Activated CD8-positive, alpha-beta memory T cell treated with anti-CD3 and anti-CD28 coated beads for 1 hour (primary cell): ENCODE measurements at places on chromosomes 3 and 15.
A peak's percentile ranks its signal among the peaks of the same experiment; 100 is the strongest.

GRCh38 chr3:125136966-125137357 lies 75.6 kb downstream of the SLC12A8 start:
- no peak for DNase-seq

DNA sequence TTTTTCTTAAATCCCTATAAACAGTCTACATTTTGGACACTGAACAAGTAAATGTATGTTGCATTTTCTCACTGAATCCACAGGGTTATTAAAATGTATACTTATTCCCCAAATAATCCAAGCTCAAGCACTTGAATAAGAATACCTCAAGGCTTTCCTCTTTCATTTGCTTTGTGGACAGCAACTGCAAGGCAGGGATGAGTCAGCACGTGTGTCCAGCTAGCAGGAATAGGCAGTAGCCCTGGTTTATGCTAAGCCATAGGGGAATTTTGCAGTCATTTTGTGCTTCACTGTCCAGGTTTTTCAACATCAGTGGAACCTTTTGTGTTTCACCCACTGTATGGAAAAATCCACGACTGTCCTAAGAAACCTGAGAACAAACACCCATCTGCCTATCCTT lies 96.7 kb upstream of the KCNMB2 start:
- DNase-seq, result no peak

DNA sequence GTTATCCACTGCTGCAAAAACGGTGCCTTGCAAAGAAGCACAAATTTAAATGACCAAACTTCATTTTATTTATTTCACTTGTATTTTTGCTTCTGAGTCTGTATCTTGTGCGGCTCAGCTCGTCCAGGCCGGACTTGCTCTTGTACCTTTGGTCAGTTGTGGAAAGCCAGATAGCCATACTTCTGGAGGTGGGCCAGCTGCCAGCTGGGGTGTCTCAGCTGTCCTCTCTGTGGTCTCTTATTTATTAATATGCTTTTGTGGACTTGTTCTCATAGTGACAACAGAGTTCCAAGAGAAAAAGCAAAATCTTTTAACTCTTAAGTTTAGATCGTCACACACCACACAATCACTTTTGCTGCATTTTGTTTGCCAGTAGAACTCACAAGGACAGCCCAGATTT lies 87.7 kb downstream of the IL1RAP start:
- no peak for DNase-seq

DNA sequence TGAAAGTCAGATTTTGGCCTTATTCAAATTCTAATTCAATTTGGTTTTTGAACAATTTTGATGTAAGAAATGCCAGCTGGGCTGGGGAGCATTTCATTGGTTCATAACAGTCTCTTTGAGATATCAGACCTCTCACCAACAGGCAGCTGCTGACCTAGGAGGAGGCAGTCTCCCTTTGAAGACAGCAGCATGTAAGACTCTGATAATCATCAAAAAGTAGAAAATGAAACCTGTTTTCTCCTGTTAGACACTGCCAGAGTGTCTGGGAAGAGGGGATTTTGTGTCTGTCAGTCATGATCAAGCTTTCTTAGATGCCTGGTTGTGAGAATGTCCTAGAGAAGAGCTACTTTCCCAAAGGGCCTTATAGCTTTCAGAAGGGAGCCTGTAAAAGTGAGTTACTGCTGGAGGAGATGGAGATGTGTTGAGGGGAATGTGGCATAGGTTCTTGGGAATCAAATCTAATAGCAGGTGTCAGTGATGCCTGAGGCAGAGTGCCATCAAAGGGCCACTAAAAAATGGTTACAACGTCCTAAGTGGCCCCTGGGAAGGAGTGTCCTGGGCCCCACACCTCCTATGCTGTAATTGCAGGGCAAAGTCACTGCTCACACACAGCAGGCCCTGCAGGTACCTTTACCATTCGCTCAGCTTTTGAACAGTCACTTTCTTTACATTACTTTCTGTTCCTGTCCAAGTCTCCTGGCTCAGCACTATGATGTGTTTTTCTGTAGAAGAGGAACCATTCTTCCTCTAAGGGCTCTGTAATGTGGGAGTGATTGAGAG lies 43.1 kb downstream of the FSTL1 start:
- no peak for DNase-seq

GRCh38 chr15:51718219-51718618 lies 19.2 kb downstream of the LYSMD2 start:
- no peak for DNase-seq

GRCh38 chr15:57580428-57580827 lies 11.3 kb upstream of the MYZAP start:
- DNase-seq, result no peak

DNA sequence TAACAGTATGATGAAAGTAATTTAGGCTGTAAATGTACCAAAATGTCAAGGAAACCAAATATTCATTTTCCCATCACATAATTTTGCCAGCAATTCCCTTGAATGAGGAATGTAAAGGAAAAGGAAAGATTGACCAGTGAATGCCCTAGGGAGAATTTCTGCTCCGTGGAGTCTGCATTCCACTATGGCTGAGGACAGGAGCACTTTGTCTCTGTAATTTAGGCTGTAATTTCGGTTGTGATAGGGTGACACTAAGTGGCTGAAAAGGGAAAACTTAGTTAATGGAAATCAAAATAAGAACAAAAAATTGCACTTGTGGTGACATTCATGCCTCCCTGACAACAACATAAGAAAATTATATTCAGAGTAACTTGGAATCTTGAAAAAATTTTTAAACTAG lies 8.3 kb upstream of the TMEM207 start:
- no peak for DNase-seq

DNA sequence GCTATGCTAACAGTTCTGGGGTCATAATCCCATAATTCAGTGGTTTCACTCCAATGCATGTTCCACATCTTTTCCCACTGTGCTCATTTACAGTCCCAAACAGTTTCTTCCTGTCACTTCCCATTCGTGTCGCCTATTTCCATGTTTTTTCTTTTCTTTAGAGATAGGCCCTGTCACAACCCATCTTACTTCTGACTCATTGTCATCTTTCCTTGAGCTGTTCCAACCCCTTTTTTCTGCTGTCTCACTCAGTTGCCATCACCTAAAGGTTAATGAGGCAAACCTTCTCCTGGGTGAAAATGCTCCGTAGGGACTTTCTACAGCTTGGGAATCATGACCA lies 814.5 kb downstream of the VGLL3 start:
- no peak for DNase-seq

DNA sequence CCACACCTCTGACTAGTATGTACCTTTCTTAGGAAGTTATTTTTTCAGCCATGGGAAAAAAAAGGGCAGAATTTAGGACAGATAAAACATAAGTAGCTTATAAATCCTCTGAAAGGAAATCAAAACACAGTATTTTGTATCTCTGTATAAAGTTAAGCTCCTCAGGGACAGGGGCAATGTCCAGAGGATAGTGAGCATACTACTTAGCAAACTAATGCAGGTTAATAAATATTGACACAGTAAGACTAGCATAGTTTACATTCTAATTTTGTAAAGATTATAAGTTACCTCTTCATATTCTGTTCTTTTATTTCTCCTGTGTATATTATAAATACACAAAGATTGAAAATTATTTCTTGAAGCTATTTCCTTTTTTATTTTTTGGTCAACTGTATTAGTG lies 2.1 kb downstream of the UBE3A start:
- no peak for DNase-seq

DNA sequence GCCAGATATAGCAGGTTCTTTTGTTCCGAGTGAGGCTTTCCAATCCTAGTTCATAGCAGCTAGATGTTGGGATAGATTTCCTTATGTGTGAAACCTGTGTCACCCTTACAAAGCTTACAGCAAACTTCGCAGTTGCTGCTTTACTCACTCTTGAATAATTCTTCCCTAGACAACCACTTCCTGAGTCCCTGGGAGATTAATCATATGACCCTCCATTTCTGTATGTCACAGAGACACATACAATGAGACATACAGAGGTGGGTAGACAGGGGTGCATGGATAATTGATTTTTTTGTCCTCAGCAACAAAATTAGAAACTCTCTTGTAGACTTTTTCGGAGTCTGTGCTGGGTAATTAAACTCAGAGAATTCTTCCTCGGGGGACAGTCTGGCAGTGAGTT lies 163.2 kb downstream of the NSUN3 start:
- no peak for DNase-seq

GRCh38 chr3:62602987-62603386 lies 229.6 kb upstream of the FEZF2 start:
- DNase-seq, result no peak

- peak; percentile 65 for DNase-seq
Measured at GRCh38 chr3:56800130-56800831, 1.5 kb downstream of the ARHGEF3 start.

- DNase-seq, result no peak
Measured at GRCh38 chr3:4245671-4246070, 57.5 kb upstream of the SETMAR start.

DNA sequence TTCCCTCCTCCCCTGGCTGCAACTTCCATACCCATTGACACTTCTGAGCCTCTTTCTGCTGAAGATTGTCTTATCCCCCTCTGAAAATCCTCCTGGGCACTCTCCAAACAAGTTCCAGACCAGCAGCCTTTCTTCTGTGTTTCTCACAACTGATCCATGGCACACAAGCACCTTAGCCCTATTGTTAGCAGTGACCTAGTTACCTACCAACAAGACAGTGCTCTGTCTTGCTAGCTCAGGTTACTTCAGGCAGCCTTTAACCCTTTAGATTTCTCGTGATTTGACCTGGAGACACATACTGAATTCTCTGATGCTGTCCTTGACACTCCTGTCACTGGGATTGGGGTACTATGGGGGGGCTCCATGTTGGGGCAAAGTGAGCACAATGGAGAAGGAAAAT lies 82.1 kb downstream of the GTF2E1 start:
- no peak for DNase-seq

- no peak for DNase-seq
Measured at GRCh38 chr3:69504232-69504631, 118.3 kb upstream of the FRMD4B start.

- no peak for DNase-seq
Measured at GRCh38 chr15:62803856-62804400, 238.6 kb upstream of the TPM1 start.

- no peak for DNase-seq
Measured at GRCh38 chr3:48088056-48088748, 72.0 kb upstream of the MAP4 start.

DNA sequence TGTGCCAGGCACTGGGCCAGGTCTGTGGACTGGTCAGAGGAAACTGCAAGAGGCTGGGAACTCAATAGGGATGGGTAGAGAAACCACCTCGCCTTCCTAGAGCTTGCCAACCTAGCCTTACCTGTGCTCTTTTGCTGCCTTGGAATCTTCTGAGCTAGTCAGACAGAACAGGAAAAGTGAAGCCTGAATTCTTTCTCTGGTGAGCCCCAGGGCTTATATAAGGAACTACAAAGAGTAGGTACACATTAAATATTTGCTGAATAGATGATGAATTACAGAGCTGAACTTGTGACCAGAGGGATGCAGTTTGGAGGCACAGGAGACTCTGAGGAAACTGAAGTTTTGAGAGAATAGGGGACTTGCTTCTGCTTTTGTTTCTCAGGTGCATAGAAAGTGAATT lies 15.6 kb upstream of the FBXW12 start:
- DNase-seq, result no peak

DNA sequence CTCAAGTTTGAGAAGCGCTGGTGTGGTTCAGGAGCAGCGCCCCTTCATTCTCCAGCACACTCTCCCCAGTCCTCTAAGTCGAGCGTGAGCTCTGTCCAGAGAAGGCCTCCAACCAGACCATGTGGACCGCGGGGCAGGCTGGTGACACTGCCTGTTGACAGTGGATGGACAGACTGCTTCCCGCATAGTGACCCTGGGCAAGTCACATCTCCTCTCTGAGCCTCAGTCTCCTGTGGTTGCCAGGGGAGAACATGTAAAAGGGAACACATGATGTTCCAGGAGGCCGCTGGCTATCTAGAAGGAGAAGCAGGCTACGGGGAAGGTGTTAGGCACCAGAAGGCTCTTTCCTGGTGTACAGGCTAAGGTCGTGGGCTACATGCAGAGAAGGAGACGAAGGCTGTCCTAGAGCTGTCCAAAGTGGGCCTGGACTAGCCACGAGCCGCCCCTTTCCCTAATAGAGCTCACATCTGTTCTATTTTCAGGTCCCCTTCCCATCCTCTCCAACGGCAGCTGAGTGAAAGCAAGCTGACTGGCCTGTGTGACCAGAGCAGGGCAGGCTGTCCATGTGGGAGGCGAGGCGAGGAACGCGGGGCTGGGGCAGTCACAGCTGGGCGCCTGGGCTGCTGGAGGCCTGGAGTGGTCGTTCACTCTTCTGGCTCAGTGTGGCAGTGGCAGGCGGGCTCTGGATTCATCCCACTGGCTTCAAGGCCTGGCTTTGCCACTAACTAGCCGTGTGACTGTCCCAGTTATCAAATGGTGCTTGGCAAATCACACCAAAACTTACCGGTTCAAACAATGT lies 11.1 kb downstream of the ISG20 start:
- DNase-seq, result no peak

DNA sequence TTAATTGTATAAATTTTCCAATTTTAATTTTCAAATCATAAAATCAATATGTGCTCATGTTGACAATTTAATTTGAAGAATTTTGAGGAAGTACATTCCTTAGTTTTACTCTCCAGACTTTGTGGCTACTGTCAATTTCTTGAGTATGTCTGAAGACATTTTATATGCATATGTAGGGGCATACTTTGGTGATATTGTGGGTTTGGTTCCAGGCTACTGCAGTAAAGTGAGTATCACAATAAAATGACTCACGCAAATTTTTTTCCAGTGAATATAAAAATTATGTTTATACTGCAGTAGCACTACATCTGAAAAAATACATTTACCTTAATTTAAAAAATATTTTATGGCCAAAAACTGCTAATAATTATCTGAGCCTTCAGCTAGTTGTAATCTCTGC lies 123.2 kb upstream of the PLCL2 start:
- no peak for DNase-seq

- DNase-seq, result no peak
Measured at GRCh38 chr15:28993720-28994053, 107.9 kb downstream of the APBA2 start.

- no peak for DNase-seq
Measured at GRCh38 chr15:92580521-92580920, 75.1 kb downstream of the FAM174B start.

DNA sequence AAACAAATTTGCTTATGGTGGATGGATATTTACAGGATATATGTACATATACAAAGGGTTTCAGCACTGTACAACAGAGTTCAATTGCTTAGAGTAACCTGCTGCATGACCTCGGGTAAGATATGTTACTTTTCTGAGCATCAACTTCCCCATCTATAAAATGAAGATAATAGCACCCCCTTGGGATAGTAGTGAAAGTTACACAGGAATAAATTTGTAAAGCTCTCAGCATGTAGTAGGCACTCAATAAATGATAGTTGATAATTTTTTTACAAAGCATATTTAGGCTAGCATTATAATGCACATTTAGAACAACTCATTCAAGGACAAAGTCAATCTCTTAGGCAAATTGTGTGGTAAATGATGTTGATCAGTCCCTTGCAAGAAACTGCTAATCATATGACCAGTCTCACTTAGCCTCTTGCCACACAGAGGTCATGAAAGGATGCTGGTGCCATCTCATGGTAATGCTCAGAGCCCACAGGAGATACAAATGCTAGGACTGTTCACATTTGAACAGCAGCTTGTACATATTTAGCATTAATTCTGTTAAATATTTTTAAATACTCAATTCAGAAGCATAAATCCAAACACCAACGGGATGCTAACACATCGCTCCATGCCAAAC lies 123.9 kb downstream of the MAGI1 start:
- no peak for DNase-seq
